ENCODE measurements at places on chromosomes 7 and 10.

DNA sequence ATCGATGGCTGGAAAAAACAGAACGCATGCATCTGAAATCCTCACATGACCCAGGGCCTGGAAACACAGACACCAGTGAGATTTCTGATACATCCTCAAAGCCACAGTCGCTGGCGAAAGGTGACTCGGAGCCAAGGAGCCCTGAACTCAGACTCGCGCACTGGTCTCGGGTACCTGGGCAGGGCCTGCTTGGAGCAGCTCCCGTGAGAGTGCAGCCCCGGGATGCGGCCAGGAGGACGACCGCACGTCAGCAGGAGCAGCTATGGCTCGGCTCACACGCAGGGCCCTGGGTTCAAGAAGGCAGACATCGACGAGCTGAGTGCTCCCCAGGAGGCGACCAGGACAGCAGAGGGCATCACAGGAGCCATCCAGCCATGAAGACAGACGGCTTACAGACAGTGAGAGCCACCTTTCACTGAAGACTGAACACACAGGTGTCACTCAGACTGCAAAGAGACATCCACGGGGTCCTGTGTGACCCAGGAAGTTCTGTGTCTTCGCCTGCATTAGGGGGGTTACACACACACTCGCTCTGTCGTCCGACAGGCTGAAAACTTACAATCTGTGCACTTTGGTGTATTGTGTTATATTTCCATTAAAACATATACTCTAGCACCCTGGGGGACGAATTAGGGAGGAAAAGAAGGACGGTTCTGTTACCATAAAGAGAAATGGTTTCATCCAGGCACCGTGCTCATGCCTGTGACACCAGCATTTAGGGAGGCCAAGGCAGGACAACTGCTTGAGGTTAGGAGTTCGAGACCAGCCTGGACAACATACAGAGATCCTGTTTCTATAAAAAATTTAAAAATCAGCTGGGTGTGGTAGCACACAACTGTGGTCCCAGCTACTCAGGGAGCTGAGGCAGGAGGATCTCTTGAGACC lies 227.7 kb downstream of the MAD1L1 start:
- DNase-seq: peak; percentile 55

DNA sequence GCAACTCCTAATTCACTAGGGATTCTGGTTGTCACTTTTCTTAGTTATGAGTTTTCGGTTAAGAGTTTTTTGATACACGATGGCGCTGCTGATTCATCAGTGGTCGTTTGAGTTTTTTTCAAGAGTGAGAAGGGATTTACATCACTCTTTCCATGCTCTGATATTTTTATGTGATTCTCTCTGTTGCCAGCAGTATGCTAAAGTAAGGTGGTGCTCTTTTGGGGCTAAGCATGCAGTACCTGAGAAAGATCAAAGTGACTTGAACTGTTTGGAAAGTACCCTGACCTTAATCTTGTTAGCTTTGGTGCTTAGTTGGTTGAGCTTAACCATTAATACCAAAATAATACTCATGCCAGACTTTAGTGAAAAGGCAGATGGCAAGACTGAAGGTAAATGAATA lies 28.1 kb downstream of the STAMBPL1 start:
- no peak for DNase-seq

DNA sequence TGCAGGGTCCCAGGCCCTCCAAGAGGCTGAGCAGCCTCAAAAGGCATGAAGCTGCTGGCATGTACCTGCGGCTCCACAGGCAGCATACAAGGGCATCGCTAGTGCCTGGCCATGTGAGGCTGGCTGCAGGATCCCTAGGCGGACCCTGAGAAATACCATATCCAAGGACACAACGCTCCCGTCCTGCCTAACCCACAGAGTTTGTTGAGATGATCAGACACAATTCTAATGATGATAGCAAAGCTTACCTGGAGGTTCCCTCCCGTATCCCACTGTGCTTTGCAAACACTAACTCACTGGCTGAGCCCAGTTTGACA lies 17.3 kb downstream of the CLRN3 start:
- DNase-seq: peak; percentile 45

DNA sequence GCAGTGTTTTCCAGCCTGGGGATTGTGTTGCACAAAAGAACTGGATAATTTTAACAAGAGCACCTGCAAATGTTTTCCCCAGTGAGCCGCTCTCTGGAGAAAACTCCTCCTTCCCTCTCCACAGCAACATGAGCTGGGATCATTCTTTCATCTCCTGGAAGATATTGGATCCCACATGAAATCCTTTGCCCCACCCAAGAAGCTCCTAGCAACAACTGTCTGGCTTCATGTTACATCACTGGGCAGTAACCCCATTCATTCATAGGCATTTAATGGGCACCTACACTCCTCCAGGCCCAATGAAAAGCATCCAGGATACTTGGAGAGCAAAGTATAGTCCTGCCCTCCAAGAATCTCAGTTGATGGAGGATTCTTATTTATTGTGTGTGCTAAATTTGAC lies 27.2 kb downstream of the LSM5 start:
- DNase-seq: no peak

GRCh38 chr10:100568912-100569311 lies 33.2 kb downstream of the HIF1AN start:
- DNase-seq: no peak

- no peak for DNase-seq
These were observed 58.8 kb downstream of the ZNF518A start for GRCh38 chr10:96188916-96189315.

DNA sequence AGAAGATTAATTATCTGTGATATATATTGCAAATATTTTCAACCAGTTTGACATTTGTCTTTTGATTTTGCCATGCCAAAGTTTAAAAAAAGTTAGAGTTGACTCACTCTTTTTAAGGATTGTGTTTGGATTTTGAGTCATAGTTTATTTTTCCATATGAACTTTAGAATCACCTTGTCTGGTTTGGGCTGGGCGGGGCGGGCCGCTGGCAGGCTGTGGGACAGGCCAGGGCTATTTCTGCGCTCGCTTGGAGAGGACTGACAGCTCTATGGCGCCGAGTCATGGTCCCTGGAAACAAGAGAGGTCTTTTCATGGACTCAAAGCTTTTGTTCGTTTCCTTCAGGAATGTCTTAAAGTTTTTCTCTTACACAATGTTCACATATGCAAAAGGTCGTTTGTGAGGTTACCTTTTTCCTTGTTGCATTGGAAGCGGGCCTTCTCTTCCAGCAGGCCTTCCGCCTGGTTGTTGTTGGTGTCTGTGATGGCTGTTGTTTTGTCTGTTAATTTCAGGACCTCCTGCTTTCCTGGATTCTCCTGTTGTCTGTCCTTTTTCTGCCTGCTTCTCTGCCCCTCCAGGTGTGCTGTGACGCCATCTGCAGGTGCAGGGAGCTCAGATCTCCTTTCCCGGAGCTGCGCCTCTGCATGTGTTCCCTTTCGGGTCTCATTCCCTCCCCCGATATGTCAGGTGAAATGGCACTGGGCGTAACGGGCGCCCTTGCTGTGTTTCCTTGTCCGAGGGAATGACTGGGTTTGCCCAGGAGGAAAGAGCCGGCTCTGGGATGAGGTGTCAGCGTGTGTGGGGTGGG lies 53.8 kb downstream of the INPP5A start:
- peak; percentile 60 for DNase-seq

DNA sequence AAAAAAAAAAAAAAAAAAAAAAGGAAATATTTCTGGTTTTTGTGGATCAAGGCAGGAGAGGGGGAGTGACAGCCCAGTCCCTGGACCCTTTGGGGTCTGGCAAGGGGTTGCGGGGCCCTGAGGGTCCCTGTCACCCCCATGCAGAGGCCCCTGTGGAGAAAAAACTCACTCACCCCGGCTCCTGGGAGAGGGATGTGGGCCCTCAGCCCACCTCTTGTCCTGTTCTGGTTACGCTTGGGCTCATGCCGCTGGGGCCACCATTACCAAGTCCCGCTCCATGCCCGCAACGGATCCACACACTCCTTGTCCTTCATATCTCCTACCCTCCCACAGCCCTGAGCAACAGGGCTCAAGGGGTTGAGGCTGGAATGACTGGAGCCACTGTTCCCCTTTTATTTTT lies 1.0 kb upstream of the TMEM184A start:
- DNase-seq: no peak

GRCh38 chr7:118080947-118081346 lies 103.0 kb upstream of the LSM8 start:
- DNase-seq: peak; percentile 63

- DNase-seq: no peak
These were observed 593.6 kb downstream of the DNAJB6 start for GRCh38 chr7:157930441-157930840.

DNA sequence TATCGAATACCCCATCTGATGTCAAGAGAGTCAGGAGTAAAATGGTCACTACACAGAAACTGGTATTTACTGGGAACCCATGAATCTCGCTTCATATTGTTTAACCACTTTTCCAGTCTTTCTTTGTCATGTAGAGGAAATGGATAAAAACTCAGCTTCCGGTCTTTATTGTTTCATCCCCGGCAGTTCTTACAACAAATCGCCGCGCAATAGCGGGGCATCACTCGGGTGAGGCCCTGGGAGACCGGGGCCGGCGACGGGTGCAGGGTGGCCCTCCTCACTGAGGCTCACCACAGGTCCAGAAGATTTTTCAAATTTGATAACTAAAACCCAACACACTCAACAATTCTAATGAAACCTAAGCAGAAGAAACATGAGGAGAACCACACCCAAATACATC lies 35.6 kb upstream of the PTPRN2 start:
- DNase-seq: no peak

DNA sequence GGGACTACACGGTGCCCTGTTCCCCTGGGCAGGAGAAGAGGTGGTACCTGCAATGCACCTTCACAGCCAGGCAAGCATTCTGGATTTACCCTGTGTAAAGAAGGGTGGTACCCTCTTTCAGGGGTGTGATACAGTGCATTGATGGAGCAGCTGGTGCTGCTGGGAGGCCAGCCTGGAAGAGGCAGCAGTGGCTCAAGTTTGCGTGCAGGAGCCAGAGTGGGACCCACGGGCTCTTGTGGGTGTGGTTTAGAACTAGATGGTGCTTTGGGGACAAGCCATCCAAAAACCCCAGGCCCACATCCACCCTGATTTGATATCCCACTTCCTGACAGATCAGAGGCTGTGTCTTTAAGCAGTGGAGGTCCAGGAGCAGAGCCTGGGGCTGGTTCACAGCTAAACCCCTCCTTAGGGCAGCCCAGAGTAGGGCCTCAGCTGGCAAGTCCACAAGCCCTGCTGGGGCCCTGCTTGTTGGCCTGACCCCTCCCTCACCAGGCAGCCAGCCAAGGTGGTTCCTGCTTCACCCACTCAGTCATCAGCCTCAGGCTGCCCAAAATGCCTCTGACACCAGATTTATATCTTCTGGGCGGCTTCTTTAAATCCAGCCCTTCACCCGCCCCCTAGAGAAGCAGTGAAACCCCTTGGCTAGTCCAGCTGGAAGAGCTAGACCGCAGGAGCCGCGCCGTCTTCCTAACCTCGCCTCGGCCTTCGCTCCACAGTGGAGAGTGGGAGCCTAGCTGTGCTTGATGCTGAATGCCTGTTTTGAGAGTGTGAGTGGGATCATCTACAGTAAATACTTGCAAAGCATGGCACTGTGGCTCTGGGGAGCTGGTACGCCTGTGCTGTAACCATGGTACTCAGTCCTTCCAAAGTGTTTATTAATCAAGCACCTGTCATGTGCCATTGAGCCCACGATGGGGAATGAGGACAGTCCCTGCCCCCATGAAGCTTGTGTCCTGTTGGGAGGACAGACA lies 1.4 kb upstream of the ASIC3 start:
- DNase-seq: no peak

DNA sequence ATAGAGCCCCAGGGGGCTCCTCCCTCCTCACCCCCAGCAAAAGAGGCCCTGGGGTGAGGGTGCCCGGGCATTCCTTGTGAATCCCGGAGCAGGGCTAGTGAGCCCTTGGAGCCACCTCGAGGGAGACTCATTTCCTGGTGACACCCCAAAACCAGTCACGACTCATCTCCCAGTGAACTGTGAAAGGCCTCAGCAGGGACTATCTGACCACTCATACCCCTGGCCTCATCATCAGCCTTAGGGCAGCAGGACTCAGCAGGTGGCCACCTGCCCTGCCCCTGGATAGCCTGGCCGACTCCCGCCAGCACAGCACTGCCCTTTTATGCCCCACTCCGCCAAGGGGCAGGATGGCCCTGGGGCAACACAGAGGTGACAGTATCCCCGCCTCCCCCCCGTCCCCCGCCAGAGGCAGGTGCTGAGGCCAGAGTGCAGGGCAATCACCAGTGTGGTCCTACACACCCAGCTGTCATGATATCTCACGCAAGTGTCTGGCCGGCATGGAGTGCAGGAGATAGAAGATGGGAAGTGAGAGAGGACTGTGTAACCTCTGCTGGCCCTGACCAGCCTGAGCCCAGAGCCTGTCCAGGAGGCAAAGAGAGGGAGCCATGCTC lies 3.2 kb downstream of the SNCG start:
- peak; percentile 49 for DNase-seq

- DNase-seq: no peak
These were observed 232.1 kb upstream of the LYZL1 start for GRCh38 chr10:29056729-29057128.

DNA sequence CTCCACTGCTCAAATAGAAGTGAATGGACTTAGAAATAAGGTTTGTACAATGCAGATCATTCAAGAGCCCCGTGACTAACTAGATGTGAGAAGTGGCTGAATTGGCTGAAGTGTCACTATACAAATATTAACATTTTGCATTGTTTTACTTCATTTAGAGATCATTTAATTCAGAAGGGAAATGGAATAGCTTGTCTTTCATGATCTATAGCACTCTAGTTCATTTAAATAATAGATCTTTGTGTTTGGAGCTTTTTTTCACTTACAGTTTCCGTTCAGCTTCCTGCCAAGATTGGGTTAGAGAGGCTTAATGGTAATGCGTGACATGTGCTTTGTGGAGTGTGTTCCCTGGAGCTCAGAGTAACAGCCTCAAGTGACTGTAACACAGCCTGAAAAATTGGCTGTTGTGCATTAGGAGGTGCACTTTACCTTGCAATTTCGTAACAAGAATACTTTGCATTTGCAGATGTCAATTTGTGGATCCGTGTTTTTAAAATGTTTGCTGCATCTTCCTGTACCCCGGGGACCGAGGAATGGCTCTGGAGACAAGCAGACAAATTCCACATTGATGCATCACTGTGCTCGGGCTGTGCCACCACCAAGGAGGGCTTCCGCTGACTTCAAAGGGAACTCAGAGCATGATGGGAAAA lies 170.3 kb downstream of the NRP1 start:
- peak; percentile 74 for DNase-seq

DNA sequence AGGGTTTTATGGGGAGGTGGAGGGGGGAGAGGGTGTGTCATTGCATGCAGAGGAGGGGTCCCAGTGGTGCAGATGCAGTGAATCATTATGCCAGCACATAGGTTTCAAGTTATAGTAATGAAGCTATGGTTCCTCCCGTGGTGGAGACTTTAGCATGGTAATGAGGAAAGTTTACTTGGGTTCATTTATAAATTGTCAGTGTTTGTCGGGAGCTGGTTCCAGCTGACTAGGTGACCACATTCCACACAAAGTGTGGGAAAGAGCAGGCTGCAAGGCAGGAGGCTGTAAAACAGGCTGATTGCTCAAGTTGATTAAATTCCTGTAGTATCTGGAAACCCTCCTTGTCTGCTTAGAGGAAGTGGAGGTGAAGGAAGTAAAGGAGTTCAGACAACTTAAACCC lies 78.9 kb downstream of the SRI start:
- peak; percentile 91 for DNase-seq

Measured in islet precursor cell (in vitro differentiated cells).